ENCODE measurements at places on chromosomes 2 and 18.
A peak's percentile ranks its signal among the peaks of the same experiment; 100 is the strongest.

DNA sequence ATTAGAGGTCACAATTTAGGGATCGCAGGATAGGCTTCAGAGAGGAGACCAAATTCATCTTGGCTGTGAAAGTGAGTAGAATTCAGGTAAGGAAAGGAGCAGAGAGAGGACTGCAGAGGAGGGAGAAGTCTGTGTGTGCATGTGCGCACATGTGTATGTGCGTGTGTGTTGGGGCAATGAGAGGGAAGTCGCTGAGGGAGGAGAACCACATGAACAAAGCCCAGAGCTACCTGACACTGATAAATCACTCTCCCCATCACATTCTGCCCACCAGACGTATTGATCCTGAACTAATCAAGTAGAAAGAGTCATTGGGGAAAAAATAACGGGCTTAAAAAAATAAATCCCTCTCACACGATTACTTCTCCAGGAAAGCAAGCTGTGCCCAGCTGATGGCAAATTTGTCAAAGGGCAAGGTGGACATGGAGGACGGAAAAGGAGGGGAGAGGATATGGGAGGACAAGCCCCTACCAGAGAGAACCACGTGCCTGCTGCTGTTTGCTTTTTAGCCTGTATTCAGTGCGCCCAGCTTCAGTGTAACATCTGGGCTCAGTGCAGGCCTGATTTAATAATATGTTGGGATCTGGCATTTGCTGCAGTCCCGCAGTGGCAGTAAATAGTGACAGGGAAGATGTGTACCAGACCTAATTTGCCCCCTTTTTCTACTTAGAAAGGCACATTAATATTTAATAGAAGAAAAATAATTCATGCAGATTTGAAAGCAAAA lies 307.5 kb downstream of the C1D start:
- no peak for DNase-seq

DNA sequence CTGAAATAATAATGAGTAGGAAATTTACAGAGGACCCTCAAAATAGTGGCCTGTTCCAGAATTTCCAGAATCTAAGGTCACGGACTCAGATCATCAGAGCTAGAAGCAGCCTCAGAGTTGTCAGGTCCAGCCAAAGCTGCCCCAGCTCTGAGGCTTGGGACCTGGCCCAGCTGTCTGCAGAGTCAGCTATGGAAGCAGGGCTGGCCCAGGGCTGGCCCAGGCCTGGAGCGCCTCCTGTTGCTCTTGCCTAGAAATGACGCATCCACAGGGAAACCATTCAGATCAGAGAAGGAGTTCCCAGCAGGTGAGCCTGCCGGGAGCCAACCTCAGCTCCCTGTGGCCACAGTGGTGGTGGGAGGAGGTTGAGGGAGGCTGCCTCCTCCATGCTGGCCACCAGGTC lies 106.7 kb upstream of the ARL4C start:
- DNase-seq = no peak

DNA sequence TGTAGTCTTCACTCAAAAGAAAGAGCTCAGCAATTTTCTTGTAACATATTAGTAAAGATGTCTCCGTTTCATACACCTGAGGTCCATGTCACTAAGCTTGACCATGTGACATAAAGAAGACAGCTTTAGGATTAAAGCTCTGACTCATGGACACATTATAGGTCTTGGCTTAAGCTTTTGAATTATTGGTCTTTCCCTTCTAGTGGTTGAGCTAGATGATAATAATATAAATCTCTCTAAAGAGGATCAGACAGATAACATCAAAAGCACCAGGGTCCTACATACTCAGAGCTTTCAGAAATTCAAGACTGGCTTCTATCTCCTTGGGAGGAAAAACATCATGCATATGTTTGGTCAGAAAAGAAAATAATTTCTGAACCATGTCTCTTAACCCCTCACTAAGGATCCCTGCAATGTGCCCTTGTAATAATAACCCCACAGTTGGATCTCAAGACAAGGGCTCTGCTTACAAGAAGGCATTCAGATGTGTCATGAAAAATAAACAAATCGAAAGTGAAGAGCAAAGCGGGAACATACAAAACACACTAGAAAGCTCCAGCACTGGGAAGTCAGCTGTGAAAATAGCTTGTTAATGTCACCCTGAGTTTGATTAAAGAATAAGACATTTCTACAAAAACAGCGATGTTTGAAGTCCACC lies 174.5 kb downstream of the PID1 start:
- DNase-seq = no peak

- no peak for DNase-seq
Measured at GRCh38 chr18:27109451-27109850, 75.7 kb downstream of the CHST9 start.

DNA sequence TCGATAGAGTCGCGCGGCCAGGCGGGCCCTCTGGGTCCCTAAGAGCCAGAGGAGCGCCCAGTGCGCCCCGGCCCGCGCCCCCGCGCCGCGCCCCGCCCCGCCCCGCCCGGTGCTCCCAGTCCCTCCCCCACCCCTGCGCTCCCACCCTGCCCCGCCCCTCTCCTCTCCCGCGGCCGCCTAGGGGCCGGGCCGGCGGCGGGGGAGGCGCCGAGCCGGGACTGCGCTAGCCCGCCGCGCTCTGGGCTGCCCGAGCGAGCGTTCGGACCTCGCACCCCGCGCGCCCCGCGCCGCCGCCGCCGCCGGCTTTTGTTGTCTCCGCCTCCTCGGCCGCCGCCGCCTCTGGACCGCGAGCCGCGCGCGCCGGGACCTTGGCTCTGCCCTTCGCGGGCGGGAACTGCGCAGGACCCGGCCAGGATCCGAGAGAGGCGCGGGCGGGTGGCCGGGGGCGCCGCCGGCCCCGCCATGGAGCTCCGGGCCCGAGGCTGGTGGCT lies at the start of gene GPC1:
Gene GPC1, plus strand, starts transcription at position 207 of the 491 bp plus-strand sequence. Its CDS starts 256 bp downstream, at position 463.
- DNase-seq = peak; percentile 55

GRCh38 chr2:24858996-24859395 lies 61.0 kb downstream of the ADCY3 start:
- no peak for DNase-seq

- DNase-seq = no peak
Measured at GRCh38 chr18:9928646-9929259, 14.9 kb downstream of the VAPA start.

DNA sequence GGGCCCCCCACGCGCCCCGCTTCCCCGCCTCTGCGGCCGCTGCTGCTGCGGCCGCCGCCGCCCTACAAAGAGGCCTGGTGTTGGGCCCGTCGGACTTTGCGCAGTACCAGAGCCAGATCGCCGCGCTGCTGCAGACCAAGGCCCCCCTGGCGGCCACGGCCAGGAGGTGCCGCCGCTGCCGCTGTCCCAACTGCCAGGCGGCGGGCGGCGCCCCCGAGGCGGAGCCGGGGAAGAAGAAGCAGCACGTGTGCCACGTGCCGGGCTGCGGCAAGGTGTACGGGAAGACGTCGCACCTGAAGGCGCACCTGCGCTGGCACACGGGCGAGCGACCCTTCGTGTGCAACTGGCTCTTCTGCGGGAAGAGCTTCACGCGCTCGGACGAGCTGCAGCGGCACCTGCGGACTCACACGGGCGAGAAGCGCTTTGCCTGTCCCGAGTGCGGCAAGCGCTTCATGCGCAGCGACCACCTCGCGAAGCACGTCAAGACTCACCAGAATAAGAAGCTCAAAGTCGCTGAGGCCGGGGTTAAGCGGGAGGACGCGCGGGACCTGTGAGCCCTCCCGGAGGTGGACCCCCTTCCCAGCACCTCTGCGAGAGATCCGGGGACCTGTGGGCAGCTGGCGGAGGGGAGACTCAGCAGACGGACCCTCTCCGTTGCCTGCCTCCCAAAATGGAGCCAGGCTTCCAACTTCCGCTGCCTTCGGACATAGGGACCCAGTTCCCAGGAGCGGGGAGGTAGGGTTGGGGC lies 1.9 kb downstream of the SP5 start:
- DNase-seq = no peak

DNA sequence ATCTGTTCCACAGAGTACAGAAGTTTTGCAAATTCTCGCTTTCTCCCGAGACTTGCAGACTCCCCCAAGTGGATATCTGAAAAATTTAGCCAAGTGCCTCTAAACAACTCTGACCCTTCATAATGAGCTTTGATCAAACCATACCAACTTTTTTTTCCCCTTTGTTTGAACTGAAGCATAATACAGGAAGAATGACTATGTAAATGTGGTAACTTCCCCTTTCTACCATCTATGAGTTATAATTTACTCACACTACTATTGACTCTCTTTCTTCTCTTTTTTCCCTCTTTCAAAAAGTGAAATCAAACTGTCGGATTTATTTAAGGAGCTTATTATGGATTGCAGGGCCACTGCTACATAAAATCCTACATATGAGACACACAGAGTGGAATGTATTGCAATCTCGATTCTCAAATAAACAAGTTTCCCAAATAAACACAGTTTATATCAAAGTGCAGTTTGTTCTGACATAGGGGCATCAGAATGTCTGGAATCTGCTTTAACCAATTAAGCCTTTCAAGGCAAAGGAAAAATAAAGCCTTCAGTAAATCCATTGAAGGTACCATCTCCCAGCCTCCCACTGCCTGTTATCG lies 1.4 kb upstream of the ZNF804A start:
- no peak for DNase-seq

DNA sequence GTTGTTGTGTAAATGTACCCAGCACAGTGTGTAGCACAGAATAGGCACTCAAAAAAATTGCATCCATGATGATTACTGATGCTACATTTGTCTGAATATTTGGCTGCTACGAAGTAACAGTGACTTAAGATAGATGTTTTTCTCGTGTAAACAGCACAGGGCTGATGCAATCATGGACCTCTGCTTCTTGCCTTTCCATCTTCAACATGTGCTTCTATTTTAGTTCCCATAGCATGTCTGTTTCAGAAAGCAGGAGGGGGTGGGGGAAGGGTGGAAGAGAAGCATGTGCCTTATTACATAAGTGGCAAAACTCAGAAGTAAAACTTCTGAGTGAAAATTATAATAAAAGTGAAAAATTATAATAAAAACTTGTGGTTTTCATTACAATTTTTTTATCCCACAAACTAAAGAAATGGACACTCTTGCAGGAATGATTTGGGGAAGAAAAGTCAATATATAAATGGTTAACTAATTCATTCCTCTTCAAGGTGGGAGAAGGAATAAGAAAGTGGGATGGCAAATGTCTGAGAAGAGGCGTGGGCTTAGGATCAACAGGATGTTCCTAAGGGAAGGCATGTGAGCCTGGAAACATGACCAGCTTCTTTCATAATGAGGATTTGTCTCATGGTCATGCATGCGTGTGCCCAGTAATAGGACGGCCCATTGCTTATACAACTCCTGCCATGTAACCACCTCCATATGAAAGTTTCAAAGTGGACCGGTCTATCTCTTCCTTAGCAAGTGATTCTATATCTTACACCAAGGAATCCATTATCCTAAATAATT lies 27.2 kb downstream of the CCBE1 start:
- no peak for DNase-seq

DNA sequence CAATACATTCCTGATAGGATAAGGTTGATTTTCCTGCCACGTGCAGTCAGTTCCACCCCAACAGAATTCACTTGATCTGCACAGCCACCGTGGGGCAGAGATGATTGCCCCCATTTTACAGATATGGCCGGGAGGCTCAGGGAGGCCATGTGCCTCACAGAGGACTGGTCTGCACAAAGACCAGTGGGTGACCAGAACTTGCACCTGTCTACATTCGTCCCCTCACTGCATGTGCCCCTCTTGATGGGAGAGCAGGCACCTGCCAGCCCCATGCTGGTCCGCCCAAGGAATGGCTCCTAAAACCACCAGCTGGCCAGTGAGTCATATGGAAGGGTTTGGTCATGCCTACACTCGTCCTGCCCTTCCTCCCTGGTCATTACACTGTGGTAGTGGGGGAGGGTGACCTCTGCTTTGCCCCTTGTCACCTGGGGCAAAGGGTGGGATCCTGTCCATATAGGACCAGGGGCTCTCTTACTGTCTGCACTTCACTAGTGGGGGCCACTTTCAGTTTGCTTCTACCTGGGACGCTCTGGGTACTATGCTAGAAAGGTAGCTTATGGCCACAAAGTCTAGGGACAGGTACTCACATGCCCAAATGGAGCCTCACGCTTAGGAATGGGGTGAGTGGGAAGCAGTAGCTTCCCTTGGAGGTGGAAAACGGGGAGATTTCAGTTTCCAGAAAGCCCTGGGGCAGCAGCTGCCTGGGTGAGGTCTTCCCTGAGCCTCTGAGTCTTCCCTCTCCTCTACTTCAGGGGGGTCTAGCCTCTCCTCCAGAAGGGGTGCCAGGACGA lies 14.7 kb downstream of the RRM2 start:
- no peak for DNase-seq

- DNase-seq = no peak
Measured at GRCh38 chr2:174617120-174617519, 19.5 kb upstream of the WIPF1 start.

- no peak for DNase-seq
Measured at GRCh38 chr18:48742706-48743475, 204.1 kb downstream of the CTIF start.

DNA sequence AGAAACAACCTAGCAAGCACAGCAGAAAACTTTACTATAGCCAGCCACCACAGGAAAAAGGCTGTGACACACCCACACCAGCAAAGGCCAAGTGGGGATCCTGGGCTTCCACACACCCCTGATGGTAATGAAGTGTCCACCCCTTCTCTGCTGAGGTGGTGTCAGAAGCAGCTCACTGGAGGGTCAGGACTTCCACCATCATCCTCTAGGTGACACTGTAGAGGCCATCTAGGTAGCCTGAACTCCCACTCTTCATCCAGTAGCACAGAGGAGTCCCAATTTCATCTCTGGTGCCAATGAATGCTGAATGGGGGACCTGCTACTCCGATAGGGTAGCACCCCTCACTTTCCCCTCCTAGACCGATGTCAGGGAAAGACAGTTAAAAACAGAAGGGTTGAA lies 1544.4 kb downstream of the LRP1B start:
- peak; percentile 46 for DNase-seq

GRCh38 chr2:134634054-134634753 lies 84.6 kb downstream of the TMEM163 start:
- DNase-seq = no peak

DNA sequence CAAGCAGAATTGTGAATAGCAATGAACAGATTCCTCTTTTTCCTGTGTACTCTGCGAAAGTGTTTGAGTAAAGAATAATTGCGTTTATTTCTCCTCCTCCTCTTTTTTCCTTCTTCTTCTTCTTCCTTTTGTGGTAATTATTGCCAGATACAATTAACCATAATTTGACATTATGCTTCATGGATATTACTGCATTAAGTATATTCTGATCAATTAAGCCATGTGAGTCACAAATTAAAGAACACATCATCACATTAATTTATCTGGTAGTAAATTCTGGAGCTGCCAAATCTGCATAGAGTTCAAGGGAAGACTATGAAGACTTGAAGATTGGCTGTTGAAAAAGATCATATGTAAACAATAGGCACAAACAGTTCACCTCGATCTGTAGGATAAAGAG lies 72.9 kb upstream of the TFPI start:
- DNase-seq = no peak

GRCh38 chr2:171347591-171348032 lies 86.2 kb downstream of the METTL8 start:
- DNase-seq = peak; percentile 7

Measured in HT-29 (cell line).